ENCODE measurements at places on chromosomes 1 and 21. TPM values are rescaled to one million over a fixed set of nuclear protein-coding genes. Genes with fewer than 3 reads are reported as not detected.
A peak's percentile ranks its signal among the peaks of the same experiment; 100 is the strongest.

Gene KIF21B
- total RNA-seq: 1.4 TPM

Gene TEKT2
- 0.35 TPM for total RNA-seq

Gene FCRL1
- total RNA-seq: not detected

Gene SH2D1B
- not detected for total RNA-seq

Gene AGO4
- total RNA-seq: 19.9 TPM

Gene CRNN
- total RNA-seq: not detected

Gene SPRR4
- total RNA-seq: not detected

DNA sequence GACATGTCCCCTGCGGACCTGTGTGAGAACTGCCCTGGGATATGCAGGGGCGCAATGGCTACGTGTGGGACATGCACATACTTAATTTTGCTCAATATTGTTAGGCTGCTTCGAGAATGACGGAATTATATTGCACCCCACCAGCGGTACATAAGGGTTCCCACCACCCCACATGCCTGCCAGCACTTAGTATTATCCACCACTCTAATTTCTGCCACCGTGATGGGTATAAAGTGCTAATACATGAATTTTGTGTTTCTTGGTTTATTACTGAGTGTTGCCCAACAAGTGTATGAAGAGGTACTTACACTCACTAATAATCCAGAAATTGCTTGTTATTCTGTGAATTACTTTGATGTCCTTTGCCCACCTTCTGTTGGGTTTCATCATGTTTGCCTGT, 52.1 kb upstream of the ACOT11 start:
- no peak for DNase-seq

DNA sequence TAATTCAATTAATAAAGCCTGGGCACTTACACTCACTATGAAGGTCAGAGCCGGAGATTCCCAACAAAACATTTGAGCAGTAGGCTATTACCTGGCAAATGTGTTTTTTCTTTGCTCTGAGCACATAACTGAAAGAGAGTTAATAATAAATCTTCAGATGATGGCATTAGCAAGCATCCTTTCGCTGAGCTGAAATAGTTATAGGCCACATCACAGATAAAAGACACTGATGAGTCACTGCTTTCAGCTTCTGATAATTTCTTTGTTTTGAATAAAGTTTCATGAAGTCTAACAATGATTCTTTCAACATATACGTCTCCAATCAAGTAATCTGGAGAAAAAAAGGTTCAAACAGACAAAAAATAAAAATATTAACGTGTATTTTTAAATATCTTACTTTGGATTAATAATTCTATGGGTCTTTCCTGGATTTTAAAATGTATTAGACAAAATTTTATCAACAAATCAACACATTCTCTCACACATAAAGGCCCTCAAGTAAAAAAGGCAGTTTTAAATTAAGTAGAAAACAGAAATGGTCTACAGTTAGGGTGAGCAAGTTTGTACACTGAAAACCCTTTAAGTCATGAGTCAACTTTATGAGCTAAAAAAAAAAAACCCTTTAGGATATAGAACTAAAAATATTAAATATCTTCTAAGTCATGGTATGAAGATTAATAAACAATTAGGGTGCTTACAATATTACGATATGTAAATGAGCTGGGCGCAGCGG, 33.1 kb downstream of the LTN1 start:
- DNase-seq: peak; percentile 86

DNA sequence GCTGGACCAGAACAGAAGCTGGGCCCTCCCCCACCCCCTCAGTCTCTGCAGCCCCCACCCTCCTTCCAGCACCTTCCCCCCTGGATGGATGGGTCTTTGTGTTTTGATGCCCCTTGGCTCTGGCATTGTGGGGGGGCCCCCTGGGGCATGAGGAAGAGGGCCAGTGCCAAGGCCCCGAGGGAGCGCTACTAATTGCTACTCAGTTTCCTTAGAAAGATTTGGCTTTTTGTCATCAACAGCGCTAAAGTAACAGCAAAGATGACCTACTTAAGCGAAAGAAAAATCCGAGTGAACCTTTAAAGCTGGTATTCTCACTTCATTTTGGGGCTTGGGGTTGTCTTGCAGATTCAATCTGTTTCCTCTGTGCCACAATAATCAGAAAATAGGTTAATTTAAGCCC, 63.5 kb downstream of the SKI start:
- DNase-seq: no peak

GRCh38 chr1:245118806-245119205, 36.0 kb upstream of the KIF26B start:
- peak; percentile 9 for DNase-seq

- DNase-seq: peak; percentile 90
These were observed 658.5 kb upstream of the ADGRL2 start for GRCh38 chr1:81142099-81142826.

DNA sequence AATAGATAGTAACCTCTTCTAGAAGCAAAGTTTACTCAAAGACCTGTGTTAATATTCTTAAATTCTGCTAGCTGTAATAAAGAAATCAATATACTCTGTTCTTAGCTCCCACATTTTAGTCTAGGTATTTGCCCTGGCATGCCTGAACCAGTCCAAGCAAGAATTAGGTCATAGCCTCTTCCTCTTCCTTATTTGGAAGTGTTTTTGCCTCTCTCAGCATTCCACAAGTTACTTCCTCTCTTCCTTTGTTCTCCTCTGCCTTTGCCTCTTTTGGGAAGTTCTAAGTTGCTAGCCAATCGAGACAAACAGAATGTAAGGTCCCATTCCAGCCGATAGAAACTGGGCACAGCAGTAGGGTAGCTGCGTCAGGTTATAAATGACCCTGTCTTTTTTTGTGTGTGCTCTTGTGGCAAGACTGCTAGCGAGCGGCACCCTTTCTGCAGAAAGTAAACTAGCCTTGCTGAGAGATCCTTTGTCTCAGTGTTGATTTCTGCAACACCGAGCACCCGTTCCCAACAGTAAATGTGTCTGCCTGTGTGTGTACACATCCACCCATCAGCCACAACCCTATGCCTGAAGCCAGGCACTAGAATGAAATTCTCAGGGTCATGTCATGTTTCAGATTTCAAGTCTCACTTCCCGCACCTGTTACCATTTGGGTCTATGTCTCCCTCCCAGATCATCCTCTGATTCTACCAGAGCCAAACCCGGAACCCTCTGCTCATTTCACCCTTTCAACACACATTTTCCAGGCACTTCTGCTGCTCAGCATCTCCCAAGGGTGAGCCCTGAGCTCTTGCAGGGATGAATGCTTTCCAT, 37.5 kb downstream of the LRRC3 start:
- DNase-seq: no peak

DNA sequence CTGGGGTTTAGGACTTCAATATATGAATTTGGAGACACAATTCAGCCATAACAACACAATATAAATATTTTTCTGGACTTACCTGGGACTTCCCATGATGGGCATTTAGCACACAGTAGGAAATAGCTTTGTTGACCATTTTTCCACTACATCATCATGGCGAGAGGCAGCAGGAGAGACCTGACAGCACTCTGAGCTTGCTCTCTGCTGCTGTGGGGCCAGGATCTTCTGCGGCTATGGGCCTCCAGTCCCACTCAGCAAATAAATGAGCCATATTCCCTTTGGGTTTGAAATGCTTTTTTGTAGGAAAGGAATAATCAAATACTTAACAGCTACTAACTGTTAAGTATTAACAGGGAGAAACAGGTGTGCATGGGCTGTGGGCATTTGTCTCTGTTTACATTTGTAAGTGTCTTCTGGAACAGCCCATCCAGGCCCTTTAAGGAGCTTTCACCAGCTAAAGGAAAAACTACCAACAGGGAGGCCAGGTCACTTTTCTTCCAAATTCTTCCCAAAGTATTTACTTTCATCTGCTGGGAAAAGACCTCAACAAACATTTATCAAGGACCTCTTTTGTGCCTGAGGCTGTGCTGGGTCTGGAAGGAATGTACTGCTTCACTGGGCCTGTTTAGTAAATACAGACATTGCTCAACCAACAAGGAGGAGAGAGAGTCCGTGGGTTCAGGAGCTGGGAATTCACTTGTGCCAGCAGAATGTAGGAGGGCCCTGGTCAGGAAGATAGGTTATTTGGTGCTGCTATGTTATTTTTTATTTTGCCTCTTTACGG, 133.2 kb downstream of the LRIG2 start:
- peak; percentile 97 for DNase-seq

DNA sequence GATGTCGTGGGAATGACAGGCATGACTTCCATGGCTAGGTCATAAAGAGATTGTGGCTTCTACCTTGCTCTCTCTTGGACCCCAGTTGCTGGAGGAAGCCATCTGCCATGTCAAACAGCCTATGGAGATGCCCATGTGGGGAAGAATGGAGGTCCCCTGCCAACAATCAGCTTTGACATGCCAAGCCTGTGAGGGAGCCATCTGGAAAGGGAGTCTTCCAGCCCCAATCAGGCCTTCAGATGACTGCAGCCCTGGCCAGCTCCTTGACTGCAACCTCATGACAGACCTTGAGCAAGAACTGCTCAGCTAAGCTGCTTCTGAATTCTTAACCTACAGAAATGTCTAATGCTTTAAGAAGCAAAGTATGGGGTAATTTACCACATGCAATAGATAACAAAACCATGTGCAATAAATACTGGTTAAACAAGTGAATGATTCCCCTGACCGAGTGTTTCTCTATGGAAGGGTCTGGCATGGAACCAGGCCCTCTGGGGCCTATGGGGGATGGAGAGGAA, 187.1 kb downstream of the HIVEP3 start:
- no peak for DNase-seq

DNA sequence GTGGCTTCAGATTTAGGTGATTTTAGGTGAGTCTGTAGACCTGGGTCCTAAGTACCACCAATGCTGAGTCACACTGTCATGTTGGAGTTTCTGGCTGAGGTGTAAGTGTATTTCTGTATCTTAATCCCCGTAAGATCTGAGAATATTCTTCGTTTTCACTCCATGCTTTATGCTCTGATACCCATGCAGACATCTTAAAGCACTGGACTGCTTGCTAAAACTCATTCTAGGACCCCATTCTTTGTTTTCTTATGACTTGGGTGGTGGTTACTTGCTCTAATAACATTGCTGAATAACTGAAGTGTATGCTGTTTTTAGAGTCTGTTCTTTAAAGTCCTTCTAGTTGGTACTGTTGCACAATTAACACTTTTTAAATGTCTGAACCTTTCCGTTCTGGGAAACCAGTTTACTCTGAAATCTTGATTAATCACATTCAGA, 36.6 kb downstream of the CDC42 start:
- peak; percentile 60 for DNase-seq

- peak; percentile 78 for DNase-seq
These were observed 72.3 kb upstream of the NTPCR start for GRCh38 chr1:232878086-232878485.

DNA sequence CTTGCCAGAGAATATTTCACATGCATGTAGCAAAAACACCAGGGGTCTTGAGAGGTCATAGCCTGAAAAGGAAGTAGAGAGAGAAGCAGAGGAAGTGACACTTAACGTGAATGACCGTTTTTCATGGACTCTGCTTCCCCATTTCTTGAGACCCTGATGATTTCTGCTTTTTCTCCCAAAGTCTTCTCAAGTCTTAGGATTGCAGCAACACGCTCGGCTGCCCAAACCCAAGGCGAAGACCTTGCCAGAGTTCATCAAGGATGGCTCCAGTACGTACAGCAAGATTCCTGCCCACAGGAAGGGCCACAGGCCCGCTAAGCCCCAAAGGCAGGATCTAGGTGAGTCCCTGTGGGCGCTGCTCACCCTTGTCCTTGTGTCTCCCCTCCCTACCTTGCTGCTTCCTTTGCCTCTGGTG, 12.8 kb downstream of the THEMIS2 start:
- DNase-seq: no peak

DNA sequence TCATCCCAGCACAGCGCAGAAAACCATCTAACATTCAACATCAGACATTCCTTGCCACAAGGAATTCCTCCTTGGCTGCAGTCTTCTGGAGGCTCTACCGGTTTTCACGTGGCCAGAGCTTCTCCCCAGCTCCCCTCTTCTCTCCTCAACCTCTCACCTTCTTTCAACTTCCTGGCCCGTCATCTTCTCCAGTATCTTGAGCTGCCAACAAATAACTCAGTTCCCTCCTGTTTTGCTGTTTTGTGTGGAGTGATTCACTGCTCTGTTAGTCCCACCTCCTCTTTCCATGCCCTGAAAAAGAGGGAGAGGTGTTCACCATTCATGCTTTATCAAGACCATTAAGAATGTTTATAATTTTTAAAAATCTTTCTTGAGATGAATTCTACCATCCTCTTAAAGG, 32.6 kb downstream of the PIGM start:
- DNase-seq: no peak

DNA sequence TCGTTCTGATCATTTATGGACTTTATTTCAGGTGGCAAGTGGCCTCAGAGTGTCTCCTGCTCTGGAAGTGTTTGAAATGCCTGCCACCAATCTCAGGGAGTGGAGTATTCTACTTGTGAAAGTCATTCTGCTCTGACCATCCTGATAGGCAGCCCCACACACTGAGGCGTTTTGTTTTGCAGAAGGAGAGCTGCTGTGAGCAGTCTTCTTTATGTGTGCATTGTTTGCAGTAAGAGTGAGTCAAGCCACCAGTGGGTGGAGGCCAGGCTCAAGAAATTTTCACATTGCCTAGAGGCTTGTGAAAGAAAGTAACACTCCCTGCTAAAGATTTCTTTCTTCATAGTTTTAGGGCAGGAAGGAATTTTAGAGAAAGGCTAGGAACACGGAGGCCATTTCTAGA, 204.4 kb downstream of the SLC35F3 start:
- peak; percentile 17 for DNase-seq

GRCh38 chr1:913491-914130, 10.1 kb upstream of the SAMD11 start:
- DNase-seq: no peak

GRCh38 chr1:60281360-60281932, 207.9 kb upstream of the C1orf87 start:
- peak; percentile 94 for DNase-seq

DNA sequence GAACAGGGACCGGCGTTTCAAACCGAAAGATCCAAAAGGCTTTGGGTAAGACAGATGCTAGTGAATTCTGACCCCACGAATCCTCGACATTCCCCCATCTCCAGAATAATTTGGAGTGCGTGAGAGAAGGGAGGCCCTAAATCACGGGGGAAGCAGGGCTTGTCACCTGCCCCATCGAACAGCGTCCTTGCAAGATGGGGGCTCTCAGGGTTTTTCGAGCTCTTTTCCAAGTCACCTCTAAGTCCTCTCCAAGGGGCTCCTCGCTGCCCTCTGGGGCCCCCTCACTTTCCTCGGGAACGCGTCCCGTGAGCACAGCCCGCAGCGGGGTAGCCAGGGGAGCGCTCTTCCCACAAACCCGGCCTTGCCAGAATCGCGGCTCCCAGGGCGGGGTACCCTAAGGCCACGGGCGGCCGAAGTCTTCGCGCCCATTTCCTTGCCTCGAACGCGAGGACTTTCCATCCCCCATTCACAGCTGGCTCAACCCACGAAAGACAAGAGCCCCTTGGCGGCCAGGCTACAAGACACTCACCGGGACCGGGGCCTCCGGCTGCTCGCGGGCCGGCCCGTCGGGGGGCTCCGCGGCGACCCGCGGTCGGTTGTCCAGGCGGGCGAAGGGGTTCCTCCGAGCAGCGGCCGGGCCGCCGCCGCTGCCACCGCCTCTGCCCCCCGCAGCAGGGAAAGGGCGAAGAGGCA, 546 bp downstream of the DONSON start:
- no peak for DNase-seq

Measured in renal cortical epithelial cell (primary cell).